Muscle of back (tissue), 13 donors: ENCODE measurements at places on chromosomes 6 and 20. TPM values are rescaled to one million over a fixed set of nuclear protein-coding genes. Genes with fewer than 3 reads are reported as not detected.
A peak's percentile ranks its signal among the peaks of the same experiment; 100 is the strongest.

DNA sequence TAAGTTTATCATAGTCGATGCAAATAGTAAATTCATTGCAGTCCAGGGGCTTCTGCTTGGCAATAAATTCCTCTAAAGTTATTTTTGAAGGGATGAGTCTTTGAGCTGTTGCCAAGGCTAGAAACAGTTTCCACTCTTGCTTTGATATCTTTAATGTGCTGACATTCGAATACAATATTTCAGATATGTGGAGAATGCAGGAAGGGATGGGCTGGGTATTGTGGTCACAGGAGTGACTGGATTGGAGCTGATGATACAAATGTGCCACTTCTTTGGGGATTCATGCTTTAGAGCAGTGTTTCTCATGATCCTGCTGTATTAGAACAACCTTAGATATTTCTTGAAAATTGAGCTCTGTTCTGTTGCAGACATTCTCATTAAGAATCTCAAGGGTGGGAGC lies 139.0 kb downstream of the PRDM13 start:
- peak; percentile 2 for DNase-seq

- no peak for DNase-seq
Measured at GRCh38 chr6:130211691-130212090, 11.1 kb downstream of the SAMD3 start.

GRCh38 chr6:163151212-163151611 lies 263.3 kb upstream of the QKI start:
- no peak for DNase-seq

Gene CALHM5
- polyA plus RNA-seq = 3.2 TPM

Gene CD40
- polyA plus RNA-seq = 8.5 TPM
